ENCODE measurements at places on chromosomes 3 and 15.

- DNase-seq = no peak
These were observed 66.1 kb upstream of the NR2F2 start for GRCh38 chr15:96264351-96264798.

DNA sequence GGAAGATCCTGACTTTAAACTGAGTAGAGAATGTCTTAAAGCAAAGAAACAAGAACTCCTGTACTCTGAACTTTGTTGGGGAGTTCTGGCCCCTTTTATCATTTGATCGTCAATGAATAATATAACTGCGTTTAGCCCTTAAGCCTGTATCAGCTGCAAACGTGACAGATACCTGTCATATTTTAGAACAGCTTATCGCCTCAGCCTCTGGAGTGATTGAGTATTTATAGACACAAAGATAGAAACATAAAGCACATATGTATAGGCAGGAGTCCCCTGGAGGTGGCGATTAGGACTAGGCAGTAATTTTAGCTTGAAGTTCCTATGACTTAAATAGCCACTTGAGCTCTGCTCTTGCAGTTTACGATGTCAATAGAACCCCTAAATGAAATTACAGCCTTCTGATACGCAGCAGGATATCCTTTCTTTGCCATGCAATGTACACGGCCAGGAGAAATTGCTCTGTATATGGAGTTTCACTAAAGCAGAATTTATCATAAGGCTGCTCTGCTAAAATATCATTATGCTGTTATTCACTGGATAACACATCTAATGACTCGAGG, 321.8 kb downstream of the TIGIT start:
- no peak for DNase-seq

DNA sequence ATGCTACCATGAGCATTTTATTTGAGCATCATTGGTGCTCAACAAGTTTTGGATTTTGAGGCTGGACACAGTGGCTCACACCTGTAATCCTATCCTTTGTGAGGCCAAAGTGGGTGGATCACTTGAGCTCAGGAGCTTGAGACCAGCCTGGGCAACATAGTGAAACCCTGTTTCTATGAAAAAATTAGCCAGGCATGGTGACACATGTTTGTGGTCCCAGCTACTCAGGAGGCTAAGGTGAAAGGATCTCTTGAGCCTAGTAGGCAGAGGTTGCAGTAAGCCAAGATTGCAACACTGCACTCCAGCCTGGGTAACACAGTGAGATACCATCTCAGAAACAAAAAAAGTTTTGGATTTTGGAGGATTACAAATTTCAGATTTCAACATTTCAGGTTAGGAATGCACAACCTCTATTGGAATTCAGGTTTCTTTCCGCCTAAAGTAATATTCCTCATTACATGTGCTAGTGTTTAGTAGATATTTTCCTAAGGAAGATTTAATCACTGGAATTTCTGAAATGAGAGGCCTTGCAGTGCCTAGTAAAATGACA, 27.6 kb downstream of the CNOT10 start:
- no peak for DNase-seq

- DNase-seq = no peak
These were observed 533 bp upstream of the SMAD3 start for GRCh38 chr15:67064607-67065530.

DNA sequence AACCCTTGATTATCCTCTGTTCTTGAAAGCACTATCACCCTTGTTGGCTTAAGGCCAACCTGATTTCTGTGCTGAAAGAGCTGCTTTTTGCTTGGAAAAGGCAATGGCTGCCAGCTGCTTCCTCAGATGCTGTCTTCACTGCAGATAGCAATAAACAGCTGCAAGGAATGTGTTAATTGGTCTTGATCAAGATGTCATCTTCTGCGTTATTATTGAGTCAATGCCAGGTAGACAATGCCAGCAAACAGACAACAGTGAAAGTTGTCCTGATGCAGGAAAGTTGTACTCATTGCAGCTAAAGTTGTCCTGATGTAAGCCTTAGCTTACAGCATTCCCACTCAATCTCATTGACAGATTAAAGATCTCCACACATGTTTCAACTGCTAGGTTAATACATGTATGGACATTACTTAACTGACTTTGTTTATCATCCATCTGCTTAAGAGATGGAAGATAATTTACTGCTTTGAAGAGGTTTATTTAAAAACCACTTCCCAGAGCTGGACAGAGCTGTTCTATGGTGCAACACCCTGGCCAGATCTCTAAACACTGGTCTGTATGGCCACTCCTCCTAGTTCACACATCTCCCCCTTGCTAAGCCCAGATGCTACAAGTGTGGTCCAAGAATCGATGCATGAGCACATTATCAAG, 251.0 kb upstream of the MCTP2 start:
- DNase-seq = no peak

DNA sequence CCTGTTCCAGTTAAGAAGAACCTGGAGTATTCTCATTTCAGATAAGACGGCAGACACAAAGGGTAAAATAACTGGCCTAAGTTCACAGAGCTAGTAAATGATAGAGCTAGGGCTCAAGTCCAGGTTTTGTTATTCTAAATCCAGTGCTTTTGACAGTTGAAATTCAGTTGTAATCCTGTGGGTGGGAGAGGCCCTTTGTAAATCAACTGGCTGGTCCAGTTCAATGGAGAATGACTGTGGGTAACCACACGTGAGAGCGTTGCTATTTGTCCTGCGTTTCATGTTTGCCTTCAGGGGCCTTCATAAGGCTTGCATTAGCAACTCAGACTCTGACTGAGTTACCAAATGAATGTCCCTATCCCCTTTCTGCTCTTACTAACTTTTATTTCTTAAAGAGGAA, 24.2 kb upstream of the CD96 start:
- DNase-seq = no peak

- DNase-seq = no peak
These were observed 378.9 kb upstream of the ALCAM start for GRCh38 chr3:104987859-104988258.

Measured in smooth muscle cell of the brain vasculature (primary cell).